ENCODE measurements at places on chromosomes 5 and 9. TPM values are rescaled to one million over a fixed set of nuclear protein-coding genes. Genes with fewer than 3 reads are reported as not detected.

Gene PCDHB8
- not detected for total RNA-seq

GRCh38 chr9:76022317-76022716, 131.8 kb downstream of the PCSK5 start:
- DNase-seq = no peak

GRCh38 chr5:100232736-100233135, 302.4 kb upstream of the FAM174A start:
- DNase-seq = no peak

Gene GFPT2
- total RNA-seq = 5.2 TPM

Gene IRX2
- total RNA-seq = not detected

DNA sequence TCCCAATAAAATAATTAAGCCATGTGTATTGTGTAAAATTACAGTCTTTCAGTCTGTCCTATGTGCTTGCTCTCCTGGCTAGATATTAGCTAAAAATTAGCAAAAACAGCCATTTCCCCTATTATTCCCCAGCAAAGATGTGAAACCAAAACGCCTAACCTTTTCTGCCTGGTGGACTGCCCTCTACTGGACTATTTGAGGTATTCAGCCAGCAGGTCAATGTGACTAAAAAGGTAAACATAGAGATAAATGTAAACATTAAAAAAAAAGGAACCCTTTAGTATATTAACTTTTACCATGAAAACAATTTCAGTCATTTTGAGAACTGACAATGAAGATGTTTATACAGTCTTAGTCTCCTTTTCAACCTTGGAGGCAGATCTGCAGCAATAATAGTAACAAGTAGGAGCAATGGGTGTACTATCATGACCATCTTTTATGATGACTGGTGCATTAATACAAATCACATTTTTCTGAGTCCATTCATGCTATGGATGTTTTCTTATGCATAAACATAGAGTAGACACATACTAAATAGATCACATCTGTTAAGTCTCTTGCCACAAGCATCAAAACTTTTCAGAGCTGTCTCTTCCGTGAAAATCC, 10.1 kb downstream of the ATG12 start:
- DNase-seq = no peak

DNA sequence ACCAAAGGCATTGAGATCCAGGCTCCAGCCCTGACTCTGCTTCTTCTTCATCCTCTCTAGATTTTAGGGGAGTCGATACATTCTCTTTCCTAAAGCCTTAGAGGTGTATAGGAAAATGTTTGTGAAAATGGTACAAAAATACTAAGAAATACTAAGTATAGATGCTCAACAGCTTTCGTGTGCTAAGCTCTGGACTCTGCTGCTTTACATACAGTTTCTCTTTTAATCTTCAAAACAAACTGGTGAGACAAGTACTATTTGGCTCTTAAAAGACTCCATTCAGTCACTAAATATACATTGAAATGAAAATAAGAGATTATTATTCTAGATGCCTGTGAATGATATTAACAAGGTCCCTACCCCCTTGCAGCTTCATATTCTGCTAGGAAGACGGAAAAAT, 174.5 kb upstream of the TRPM3 start:
- DNase-seq = no peak

Gene FNIP1
- total RNA-seq = 16.0 TPM

DNA sequence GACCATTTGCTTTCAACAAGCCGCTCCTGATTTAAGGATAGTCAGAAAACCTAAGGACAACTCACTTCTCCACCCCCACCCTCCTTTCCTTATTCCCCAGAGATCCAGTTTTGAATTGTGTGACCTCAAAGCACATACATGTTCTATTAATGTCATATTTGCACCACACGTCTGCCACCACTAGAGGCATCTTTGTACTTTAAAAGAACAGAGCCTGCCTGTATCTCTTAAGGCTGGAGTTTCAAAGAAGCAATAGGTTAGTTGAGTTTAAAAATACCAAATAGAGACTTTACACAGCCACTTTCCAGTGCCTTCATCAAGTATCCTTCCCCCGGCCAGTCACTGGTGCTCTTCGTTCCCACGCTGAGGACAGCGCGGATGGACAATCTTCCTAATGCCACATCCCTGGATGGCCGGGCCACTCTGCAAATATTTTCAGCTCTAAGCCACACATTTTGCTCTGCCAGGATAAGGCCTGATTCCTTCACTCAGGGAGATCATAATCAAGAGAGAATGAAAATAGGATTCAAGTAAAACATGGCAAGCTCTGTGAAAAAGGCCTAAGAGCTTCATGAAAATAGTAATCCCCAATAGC, 146.3 kb downstream of the SNCAIP start:
- peak; percentile 1 for DNase-seq

Gene SPATA31C2
- total RNA-seq = not detected

Gene RHOBTB3
- total RNA-seq = 22.0 TPM

DNA sequence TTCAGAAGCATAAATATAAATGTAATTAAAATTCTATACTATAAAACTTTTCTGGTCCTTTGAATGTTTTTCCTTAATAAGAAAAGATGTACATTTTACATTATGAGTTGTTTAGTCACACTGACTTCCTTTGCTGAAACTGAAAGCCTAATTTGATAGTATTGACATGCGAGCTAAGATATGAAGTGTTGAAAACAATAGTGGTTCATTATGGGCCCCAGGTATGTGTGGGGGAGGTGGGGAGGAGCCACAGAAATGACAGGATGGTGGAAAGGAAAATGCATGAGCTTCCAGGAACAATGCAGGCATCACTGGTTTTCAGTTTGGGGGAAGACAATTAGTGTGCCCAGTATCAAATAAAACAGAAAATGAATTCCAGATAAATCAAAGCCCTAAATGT, 35.4 kb upstream of the RLN1 start:
- no peak for DNase-seq

GRCh38 chr5:118017536-118017935, 970.8 kb downstream of the DTWD2 start:
- DNase-seq = no peak

Gene WHRN
- total RNA-seq = 6.6 TPM

- DNase-seq = peak; percentile 97
These were observed 111.8 kb downstream of the ACTL7B start for GRCh38 chr9:108743901-108744371.

Gene LIX1
- not detected for total RNA-seq

- DNase-seq = no peak
These were observed 26.8 kb upstream of the IER5L start for GRCh38 chr9:129204840-129205239.

DNA sequence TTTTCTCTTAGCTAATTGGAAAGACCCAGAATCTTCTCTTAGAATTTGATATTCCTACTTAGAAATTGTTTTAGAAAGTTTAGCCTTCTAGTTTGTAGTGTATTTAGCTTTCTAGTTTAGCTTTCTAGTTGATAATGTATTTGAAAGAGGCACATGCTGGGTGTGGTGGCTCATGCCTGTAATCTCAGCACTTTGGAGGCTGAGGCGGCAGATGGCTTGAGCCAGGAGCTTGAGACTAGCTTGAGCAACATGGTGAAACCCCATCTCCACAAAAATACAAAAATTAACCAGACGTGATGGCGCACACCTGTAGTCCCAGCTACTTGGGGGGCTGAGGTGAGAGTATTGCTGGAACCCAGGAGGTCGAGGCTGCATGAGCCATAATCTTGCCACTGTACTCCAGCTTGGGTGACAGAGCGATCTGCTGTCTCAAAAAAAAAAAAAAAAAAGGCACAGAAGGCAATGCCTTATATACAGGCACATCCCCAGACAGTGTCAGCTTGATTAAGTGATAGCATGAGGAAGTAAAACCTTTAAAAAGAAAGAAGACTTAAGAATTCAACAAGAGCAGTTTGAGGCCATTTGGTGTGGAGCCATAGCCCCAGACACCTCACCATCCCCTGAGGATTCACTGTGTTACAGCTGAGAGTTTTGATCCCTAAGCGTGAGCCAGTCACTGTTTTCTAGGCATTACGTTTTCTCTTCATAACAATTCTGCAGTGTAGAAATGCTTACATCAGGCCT, 34.6 kb downstream of the ZSWIM6 start:
- no peak for DNase-seq

Gene NOXA1
- total RNA-seq = 5.1 TPM

Gene MLANA
- total RNA-seq = not detected

DNA sequence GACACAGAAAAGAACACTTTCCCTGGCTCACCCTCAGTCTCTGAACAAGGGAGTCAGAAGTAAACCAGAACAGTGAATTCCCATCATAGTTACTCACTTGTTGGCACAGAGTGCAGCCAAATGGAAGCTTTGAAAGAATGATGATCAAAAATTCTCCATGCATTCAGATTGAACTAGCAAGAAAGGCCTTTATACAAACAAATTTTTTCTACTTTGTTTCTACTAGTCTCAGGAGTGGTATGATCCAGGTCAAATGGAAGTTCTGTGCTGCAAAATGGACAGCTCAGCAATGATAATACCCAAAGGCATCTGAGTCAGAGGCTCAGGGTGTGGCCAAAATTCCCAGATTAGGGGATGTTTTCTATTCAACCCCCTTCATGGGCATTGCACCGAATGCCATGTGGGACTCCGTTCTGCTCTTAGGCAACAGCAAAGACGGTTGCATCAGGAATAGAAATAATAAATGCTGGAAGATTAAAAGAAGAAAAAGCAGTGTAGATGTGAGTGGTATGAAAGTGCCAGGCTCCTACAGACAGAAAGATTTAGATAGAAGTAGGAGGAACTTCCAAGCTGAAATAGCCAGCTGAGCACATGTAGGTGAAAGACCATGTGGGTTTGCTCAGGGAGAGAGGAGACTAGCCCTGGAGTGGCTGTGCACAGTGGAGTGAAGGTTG, 24.0 kb upstream of the ASPN start:
- peak; percentile 40 for DNase-seq

GRCh38 chr9:73577848-73578247, 426.2 kb downstream of the ANXA1 start:
- DNase-seq = no peak

DNA sequence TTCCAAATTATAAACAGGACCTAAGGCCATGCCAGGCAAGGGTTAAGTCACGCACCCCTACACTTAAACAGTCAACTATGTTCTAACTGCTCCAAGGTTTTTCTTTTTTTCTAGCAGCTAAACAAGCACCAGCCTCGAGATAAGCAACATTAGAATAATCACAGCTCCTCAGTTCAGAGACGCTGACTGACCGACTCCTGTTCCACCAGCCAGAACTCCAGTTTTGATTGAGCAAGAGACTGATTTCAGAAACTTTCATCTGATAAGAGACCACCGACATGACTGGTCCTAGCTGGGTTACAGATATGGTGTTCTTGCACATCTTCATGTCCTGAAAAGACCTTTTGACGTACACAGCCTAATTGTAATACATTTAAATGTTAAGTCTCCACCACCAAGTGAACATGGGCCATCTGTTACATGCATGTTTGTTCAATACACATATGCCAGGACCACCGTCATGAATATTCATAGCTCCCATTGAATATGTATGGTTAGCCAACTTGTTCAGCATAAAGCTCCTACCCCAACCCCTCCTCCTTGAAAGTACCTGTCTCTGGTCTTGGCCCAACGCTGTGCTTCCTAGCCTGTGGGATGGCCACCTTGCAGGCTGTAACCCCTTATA, 23.7 kb upstream of the OTULINL start:
- DNase-seq = no peak

Gene TERT
- 0.03 TPM for total RNA-seq

DNA sequence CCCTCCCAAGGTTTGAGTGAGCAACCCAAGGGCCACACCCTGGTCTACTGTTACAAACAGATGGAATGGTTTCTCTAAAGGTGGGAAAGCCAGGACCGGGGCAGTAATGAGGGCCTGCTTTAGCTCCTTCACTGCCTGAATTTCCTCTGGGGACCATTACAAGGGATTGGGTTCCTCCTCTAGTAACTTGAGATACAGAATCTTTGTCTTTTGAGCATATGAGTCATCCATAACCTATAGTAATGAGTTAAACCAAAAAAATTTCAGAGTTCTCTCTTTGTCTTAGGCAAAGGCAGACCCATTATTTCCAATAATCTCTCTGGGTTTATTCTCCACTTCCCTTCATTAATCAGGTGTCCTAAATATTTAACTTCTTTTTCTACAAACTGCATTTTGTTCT, 618.8 kb downstream of the HINT1 start:
- DNase-seq = no peak

DNA sequence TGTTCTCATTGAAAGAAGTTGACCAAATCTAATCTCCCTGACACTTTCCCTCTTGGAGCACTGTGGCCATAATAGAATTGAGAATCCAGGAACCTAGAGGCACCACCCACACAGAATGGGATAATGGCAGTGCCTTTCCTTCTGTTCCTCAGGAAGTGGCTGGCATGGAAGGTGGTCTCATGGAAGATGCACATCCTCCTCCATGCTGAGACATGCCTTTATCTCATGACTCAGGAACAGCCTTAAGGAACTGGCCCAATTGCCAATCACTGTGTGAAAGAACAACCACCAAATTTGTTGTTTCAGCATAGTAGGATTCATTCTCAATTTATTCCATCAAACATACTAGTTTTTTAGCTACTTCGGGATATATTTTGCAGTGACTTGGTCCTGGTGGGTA, 137.5 kb upstream of the RASGRF2 start:
- DNase-seq = no peak

- no peak for DNase-seq
These were observed 304.3 kb upstream of the ARRDC3 start for GRCh38 chr5:91687430-91687829.

Gene ZFP2
- not detected for total RNA-seq

Gene RASGRF2
- total RNA-seq = 2.5 TPM

DNA sequence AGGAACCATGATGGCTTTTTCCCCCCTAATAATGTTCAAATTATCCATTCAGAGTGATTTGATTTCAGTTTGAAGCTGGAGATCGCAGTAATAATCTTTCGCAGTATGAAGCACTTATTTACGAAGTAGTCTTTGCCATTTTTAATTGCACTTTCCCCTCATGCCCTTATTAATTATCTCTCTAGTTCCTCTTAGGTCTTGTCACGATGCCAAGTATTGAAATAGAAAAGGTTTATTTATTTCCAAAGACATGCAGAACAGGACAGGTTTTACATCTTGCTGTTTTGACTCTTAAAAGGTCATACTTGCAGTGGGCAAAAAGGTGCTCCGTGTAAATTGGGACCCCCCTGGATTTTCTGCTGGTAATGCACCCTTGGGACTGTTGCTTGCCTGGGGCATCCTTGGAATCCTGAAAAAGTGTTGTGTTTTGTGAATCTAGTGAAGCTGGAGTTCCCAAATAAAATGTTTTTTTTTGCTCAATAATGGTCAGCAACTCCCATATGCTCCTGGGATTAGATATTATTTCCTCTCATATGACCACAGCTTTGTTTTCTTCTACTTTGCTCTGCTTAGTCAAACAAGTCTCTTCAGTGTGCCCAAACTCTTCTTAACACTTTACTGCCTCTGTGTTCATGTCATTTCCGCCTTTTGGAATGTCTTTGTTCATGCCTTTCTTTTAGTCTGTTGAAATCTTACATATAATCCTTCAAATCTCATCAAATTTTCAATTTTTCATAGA, 278.3 kb downstream of the TMEM38B start:
- DNase-seq = no peak

Gene ANKRD18B
- total RNA-seq = 0.58 TPM

DNA sequence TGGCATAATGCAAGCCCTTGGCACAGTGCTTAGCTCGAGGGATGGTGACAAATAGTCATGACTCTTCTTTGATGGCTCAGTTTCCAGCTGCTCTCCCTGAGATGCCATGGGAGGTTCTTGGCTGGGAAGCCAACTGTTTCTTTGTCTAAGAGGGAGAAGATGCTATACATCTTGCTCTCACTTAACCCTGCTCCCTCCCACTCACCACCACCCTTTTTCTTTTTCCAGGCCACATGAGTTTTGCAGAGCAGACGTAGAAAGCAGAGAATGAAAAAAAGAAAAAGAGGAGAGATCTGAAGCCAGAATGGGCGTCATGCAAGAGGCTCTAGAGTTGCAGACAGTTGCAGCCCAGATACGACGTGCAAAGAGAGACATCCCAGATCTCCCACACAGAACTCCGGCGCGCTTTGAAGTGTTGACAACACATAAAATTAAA, 160.5 kb downstream of the FGF18 start:
- no peak for DNase-seq

Data from Caki2 (cell line).